ENCODE measurements at places on chromosomes 12 and 14.

DNA sequence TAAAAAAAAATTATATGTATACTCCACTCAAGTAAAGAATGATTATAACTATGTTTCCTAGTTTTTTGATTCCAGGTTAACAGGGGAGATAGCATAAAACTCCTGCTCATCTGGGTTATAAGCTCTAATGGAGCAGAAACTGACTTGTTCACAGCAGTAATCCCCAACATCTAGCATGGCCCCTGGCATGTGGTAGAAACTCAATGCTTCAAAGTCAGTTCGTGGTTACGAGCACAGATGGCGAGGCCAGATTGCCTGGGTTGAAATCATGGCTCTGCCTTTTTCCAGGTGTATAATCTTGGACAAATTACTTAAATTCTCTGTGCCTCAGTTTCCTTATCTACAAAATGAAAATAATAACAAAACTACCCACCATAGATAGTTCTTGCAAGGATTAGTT is 183.8 kb downstream of the TTC7B start:
- DNase-seq = peak; percentile 76

DNA sequence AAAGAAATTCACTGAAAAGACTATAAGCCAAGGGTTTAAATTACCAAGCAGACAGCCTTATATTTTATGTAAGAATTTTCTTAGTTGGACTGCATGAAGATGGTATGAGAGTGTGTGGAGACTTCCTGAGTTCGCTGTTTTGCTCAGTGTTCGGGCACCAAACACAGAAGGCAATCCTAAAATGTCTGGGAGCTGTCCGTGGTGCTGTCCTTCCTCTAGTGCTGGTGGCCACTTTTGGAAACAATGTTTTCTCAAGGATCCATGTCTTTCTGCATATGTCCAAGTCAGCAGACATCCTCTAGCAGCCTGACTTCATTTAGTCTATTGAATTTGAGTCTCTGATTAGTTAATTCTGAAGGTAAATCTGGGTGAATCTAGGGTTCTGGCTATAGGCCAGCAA is 135.8 kb downstream of the SLC8A3 start:
- peak; percentile 75 for DNase-seq

GRCh38 chr14:74524076-74524811 is 30.7 kb downstream of the ISCA2 start:
- DNase-seq = no peak

GRCh38 chr12:63149909-63150712 is 890 bp downstream of the AVPR1A start:
- peak; percentile 49 for DNase-seq

DNA sequence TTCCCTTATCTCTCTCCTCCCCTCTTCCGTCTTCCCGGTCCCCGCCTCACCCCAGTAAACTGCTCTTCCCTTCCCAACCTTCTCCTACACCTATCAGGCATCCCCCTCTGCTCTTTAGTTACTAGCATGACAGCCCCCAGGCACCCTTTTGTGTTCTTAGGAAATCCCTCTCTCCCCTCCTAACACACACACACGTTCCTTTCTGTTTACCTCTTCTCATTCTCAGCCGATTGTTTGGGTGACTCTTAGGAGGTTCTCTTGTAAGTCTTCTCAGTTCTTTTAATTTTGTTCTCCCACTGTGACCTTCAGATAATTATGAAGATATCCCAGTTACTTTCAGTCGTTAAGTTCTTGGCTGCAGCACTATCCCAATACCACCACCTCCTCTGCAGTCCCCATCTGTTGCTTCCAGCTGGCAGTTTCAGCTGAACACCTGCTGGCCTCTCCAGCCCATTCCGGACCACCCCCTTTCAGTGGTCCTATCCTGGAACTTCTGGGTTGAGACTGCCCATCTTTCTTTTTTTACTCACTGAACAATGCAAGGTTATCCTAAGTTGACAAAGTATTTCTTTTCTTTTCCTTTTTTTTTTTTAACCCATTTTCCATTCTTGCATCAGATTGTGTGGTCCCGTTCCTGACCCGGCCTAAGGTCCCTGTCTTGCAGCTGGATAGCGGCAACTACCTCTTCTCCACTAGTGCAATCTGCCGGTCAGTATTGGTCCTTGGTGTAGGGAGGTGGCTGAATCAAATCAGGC is 711 bp downstream of the MARS1 start:
- DNase-seq = no peak

Data from hematopoietic multipotent progenitor cell treated with erythropoietin and hydrocortisone succinate and interleukin-3 and kit ligand, for 4 days (in vitro differentiated cells).